ENCODE measurements at places on chromosomes 13 and 19.

- no peak for DNase-seq
These were observed 16.3 kb upstream of the GSX1 start for GRCh38 chr13:27775943-27776342.

- no peak for DNase-seq
These were observed 133.4 kb upstream of the PEG3 start for GRCh38 chr19:56973713-56974555.

- DNase-seq, result no peak
These were observed 1210.1 kb downstream of the DIAPH3 start for GRCh38 chr13:58953638-58954037.

- no peak for DNase-seq
These were observed 6.9 kb downstream of the ZNF787 start for GRCh38 chr19:56114051-56114777.

DNA sequence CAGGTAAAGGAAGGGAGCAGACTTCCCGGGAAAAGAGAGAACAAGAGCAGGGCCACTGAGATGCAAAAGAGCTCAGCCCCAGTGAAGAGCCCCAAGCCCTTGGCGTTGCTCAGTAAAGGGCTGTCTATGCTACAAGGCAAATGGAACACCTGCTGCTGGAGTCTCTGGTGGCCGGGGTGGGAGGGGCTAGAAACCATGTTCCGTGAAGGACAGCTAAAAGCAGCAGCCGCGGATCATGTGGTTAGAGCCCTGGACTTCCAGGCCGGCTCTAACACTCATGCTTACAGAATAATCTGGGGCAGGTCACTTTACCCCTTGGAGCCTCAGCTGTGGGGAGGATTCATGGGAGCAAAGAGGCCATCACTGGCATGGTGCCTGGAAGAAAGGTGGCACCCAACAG is 17.8 kb downstream of the POU2F2 start:
- no peak for DNase-seq
